ENCODE measurements at places on chromosomes 16 and 17. TPM values are rescaled to one million over a fixed set of nuclear protein-coding genes. Genes with fewer than 3 reads are reported as not detected.

Gene KCNJ16
- total RNA-seq: not detected

Gene TBC1D26
- total RNA-seq: 0.38 TPM

Gene MAPT
- total RNA-seq: under 0.01 TPM

Gene HBA1
- total RNA-seq: not detected

Gene KCNJ18
- total RNA-seq: not detected

Gene KRTAP4-1
- total RNA-seq: not detected

Gene NOS2
- total RNA-seq: not detected

Gene PRR35
- not detected for total RNA-seq

Gene PDILT
- not detected for total RNA-seq

Gene DNAJA3
- total RNA-seq: 31.4 TPM

Gene NPIPB13
- total RNA-seq: 6.2 TPM

Gene PRAC2
- total RNA-seq: not detected

Gene OSGIN1
- total RNA-seq: 1.1 TPM

Gene ALOX15B
- total RNA-seq: not detected

Gene SSTR5
- 0.50 TPM for total RNA-seq

Gene MATCAP1
- total RNA-seq: 18.3 TPM

All from bladder microvascular endothelial cell (primary cell).